ENCODE measurements at places on chromosomes 5 and 9. TPM values are rescaled to one million over a fixed set of nuclear protein-coding genes. Genes with fewer than 3 reads are reported as not detected.

The CCNJL gene
- total RNA-seq = 0.35 TPM

The APC gene
- total RNA-seq = 172 TPM

The HAVCR2 gene
- total RNA-seq = 4.7 TPM

The SPATA31C1 gene
- total RNA-seq = not detected

The GLDC gene
- 0.62 TPM for total RNA-seq

The PCDHB13 gene
- 11.7 TPM for total RNA-seq

The FST gene
- 6.2 TPM for total RNA-seq

The ANKRD34B gene
- total RNA-seq = not detected

The IL13 gene
- total RNA-seq = not detected

The PCDHB10 gene
- 4.1 TPM for total RNA-seq

The ATP6V0E1 gene
- 139 TPM for total RNA-seq

The SLC4A9 gene
- total RNA-seq = not detected

The AMBP gene
- total RNA-seq = not detected

The PPP3R2 gene
- not detected for total RNA-seq

The WHRN gene
- total RNA-seq = 10.1 TPM

The FAM163B gene
- not detected for total RNA-seq

The C5orf58 gene
- total RNA-seq = not detected

The IRX1 gene
- not detected for total RNA-seq

The RNF208 gene
- not detected for total RNA-seq

The PCDHB3 gene
- 1.9 TPM for total RNA-seq

The MAPKAP1 gene
- total RNA-seq = 76.5 TPM

The PRDM9 gene
- not detected for total RNA-seq

The GRXCR2 gene
- total RNA-seq = not detected

The GRIA1 gene
- 0.27 TPM for total RNA-seq

The IL9 gene
- total RNA-seq = not detected

The OBP2B gene
- not detected for total RNA-seq

The SLC36A3 gene
- not detected for total RNA-seq

The SV2C gene
- total RNA-seq = 0.54 TPM

The FOXD4L4 gene
- total RNA-seq = not detected

All from gastroesophageal sphincter (tissue), 4 donors.